ENCODE measurements at places on chromosomes 16 and 17.
A peak's percentile ranks its signal among the peaks of the same experiment; 100 is the strongest.

GRCh38 chr16:1311212-1311737 is 1.8 kb downstream of the UBE2I start:
- no peak for DNase-seq

DNA sequence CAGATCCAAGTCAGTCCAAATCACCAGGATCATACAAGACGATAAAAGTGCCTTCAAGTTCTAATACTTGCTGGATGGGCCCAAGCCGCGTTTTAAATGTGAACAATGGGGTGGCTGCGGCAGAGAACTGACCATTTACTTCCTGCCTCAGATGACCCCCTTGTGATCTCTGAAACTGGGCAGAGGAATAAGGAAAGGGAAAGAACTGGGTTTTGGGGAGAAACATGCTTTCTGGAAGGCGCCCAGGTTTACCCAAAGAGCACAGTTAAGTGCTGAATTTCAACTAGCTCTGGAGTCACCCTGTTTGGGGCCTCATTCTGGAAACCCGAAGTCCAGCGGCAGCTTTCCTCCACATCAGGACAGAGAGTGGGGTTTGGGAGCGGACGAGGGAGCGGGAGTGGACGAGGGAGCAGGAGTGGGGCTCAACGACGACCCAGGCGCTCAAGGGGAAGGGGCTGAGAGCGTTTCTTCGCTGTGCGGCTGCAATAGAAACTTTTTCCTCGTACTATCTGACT is 1.6 kb downstream of the FAM20A start:
- DNase-seq = no peak

DNA sequence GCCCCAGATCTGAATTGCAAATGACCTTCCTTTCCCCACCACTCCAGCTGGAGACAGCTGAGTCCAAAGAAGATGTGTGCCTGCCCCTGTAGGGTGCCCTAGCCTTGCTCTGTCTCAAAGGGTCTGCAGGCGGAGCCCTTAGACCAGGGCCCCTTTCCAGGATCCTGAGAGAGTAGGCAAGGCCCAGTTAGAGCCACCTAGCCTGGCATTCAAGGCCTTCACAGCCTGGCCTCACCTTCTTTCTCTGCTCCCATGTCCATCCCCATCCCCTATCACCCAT is 66.6 kb upstream of the LHX1 start:
- DNase-seq = no peak

DNA sequence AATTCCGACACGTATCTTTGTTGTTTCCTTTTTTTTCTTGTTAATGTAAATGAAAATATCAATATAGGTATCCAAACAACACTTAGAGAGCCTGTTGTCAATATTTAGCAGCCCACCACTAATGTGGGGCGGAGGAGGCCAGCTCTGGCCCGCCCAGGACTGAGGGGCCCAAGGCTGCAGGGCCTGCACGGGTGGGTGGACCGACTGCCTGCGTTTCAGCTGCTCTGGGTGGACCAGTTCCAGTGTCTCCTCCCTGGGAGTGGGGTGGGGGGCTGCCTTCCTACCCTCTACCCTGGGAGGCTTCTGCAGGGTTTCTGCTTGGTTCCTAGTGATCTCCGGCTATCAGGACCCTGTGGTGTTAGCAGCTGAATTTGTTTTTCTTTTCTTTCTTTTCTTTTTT is 15.9 kb upstream of the ADGRG1 start:
- no peak for DNase-seq

GRCh38 chr17:64306850-64307463 is 43.9 kb upstream of the TEX2 start:
- peak; percentile 66 for DNase-seq

- DNase-seq = peak; percentile 80
Measured at GRCh38 chr17:38454532-38454931, 26.3 kb downstream of the ARHGAP23 start.

DNA sequence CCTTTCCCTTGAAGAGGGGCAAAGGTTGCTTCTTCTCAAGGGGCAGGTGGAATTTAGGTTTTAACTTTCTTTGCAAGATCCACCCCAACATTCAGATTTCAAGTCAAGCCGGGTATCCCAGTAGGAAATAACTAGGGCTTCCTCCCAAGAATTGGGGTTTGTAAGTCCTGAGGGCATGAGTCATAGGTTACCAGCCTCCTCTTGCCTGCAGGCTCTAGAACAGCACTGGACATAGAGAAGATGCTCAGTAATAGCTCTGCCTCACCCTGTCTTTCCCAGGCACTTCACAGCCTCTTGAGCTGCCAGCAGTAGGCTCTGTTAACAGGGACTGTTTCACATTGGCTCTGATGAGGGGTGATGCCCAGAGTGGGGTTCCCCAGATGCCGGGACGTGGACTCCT is 35.8 kb upstream of the ZFP90 start:
- peak; percentile 10 for DNase-seq

DNA sequence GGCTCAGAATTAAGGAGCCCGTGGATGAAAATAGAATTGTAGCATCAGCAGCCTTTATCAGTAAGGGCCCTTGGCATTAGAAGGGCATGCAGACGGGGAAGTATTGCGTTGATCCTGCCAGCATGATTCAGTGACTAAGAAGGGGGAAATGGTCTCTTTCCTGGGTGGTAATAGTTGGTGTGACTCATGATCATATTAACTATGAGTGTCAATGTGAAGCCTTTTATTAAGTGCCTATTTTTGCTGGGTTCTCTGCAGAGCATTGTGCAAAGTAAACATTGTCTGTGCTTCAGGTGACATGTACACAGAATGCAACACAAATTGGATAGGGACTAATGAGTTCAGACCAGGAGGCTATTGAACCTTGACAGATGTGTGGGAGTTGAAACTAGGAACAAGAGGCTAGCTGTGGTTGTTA is 24.5 kb downstream of the RCVRN start:
- DNase-seq = peak; percentile 40

- DNase-seq = peak; percentile 14
Measured at GRCh38 chr16:30659507-30660423, 1.5 kb downstream of the FBRS start.

DNA sequence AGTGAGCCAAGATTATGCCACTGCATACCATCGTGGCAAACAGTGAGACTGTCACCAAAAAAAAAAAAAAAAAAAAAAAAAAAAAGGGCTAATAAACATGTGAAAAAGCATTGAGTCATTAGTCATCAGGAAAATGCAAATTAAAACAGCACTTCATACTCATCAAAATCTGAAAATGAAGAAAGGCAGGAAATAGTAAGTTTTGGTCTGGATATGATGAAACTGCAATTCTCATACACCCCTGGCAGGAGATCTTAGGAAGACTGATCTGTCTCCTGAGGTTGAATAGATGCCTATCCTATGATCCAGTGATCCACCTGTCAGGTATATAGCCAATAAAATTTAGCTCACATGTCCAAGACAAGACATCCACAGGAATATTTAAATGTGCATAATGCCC is 212.7 kb downstream of the CPPED1 start:
- DNase-seq = no peak

DNA sequence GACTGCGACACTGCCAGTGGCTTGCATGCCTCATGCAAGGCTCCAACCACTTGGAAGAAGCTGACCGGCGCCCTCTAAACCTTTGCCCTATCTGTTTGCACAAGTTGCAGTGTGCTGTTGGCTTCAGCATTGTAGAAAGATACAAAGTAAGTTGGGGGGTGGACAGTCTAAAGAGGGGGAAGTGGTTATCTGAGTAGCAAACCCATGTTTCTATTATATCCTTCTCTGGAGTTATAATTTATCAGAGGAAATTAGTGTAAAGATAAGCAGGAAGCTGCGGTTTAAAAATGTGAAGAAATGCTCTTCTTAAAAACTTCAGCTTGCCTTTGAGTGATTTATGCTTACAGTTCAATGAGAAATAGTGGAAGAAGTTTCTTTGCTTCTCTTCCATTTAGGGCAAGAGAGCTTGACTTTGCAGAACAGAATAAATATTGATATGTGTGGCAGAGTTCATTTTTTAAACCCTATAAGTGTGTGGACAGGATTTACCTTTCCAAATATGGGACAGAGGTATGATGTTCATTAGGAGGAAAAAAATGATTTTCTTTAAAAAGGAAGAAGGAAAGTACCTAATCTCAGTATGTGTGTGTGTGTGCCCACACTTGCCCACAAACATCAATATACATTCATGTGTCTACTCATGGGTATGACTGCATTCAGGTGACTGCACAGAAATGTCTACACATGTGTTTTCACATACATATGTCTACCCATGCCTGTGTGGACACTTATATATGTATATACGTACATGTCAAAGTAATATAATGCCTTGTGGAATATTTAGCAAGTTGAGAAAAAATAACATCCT is 8.1 kb downstream of the AMZ2 start:
- DNase-seq = no peak

- no peak for DNase-seq
Measured at GRCh38 chr17:68570526-68570925, 30.6 kb downstream of the FAM20A start.

GRCh38 chr17:71593078-71593477 is 527.7 kb upstream of the SOX9 start:
- DNase-seq = no peak

GRCh38 chr16:11050944-11051343 is 106.6 kb downstream of the CLEC16A start:
- no peak for DNase-seq

DNA sequence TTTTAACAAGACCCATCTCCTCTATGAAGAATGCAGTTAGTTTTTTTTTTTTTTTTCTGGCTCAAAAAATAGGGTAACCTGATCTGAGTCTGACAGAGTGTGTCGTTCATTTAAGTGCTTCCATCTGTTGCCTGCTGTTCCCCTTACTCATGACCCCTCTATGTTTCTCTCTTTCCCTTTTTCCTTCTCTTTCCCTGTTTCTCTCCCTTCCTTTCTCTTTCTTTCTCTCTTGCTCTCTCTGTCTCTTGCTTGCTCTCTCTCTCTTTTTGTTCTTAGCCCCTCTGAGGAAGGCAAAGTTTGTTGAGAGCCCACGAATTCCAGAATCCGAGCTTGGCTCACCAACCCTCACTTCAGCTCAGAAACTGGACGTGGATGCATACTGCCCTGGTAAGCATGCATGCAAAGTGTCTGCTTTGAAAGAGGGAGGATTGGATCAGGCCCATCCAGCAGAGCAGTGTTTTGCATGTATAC is 185.0 kb downstream of the TANC2 start:
- DNase-seq = peak; percentile 51

GRCh38 chr16:12398029-12398682 is 405.5 kb downstream of the CPPED1 start:
- no peak for DNase-seq

DNA sequence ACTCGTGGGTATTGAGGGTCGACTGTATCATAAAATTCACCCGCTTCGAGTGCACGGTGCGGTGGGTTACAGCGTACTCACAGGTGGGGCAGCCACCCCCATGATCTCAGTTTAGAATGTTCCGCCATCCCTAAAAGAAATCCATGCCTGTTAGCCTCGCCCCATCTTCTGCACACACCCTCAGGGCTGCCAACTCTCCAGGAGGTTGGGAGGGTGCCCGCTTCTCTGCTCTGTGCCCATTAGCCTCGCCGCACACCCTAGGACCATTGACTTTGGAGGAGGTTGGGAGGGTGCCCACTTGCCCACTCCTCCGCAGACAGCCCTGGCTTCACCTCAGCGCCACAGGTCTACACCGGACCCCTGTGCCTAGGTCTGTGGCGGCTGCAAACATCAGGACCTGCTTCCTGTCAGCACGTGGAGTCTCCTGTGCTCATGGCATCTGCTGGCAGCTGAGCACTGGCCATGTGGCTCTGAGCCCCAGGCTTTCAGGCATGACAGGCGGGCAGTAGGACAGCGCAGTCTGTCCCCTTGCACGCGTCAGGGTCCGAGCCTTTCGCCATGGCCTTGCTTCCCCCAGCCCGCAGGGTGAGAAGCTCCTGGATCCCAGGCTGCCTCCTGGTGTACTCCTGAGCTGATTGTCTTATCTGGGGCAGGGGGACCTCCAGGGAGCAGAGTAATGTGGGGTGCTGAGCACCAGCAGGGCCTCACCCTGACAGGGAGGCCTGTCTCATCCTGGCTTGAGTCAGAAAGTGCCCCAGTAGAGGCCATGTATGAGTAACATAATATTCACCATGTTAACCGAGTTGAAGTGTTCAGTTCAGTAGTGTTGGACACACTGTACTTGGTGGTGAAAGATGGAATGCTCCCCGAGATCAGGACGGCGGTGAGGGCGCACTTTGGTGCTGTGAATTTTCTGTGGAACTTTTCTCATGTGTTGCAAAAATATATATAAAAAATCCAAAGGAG is 21.9 kb downstream of the NME3 start:
- DNase-seq = peak; percentile 83

- DNase-seq = no peak
Measured at GRCh38 chr16:64077242-64077641, 1044.6 kb downstream of the CDH11 start.

GRCh38 chr17:59331929-59332748 is 684 bp downstream of the YPEL2 start:
- DNase-seq = peak; percentile 31

Data from iris pigment epithelial cell (primary cell).